ENCODE measurements at places on chromosomes 13 and 19.
A peak's percentile ranks its signal among the peaks of the same experiment; 100 is the strongest.

DNA sequence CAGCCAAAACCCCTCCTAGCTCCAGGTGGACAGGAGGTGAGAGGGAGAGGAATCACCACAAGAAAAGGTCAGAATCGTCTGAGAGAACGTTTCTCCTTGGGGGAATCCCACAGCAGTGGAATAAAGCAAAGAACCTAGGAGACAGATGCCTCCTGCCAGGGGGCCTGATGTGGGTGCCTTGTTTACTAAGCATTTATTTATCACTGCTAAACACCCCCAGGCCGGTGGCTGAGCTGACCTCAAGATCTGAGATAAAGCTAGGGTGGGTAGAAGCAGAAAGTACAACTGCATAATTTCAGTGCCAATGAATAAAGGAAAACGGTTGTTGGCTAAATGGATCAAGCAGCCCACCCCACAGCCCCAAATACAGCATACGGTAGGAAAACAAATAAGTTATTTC is 33.9 kb upstream of the ATP11A start:
- DNase-seq: no peak

- DNase-seq: peak; percentile 53
Measured at GRCh38 chr19:2477732-2478191, 1.8 kb downstream of the GADD45B start.

- no peak for DNase-seq
Measured at GRCh38 chr19:31226151-31226935, 122.9 kb downstream of the TSHZ3 start.

- no peak for DNase-seq
Measured at GRCh38 chr13:74258961-74259360, 124.8 kb upstream of the KLF12 start.

DNA sequence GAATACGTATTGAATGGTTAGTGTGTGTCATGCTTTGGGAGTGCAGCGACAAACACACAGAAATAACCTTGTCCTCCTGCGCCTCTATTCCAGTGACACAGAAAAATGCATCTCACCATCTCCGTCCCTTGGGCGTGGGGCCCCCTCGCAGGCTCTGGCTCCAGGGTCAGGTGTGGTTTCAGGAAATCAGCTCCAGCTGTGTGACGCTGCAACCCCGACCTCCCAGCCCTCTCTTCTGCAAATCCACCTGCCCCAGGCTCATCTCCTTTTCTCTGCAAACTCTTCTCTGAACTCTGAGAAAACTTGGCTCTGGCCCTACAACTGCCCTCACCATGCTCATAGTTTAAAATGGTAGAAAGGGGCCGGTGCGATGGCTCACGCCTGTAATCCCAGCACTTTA is 51.3 kb upstream of the ZNF536 start:
- DNase-seq: no peak

DNA sequence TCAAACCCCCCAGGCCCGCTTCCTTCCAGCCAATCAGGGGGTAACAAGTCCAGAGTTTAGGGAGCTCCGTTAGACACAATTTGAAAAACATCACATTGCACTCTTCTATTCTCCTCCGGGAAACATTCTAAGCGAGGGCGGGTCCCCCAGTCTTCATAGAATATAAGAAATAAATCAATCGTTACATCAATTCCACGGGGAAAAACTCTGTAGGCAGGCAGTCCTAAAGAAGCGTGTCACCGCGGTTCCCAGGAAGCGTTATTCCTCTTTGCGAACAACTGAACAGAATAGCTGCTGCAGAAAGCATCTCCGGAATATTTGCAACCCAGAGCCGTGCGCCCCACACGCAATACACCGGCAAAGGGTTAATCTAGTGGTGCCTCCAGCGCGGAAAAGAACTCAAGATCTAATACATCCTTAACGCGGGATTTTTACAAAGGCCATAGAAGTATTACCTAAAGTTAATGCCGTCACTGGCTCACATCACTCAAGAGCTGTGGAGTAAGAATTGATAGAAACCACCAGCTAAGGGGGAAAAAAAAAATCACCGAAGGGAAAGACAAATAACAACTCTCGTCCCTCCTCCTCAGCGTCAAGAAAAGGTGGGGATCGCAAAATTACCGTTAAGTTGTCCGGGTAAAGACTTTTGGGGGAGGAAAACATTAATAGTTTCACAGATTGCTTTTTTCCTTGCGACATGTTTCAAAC is 65.1 kb downstream of the KCNRG start:
- DNase-seq: peak; percentile 56

DNA sequence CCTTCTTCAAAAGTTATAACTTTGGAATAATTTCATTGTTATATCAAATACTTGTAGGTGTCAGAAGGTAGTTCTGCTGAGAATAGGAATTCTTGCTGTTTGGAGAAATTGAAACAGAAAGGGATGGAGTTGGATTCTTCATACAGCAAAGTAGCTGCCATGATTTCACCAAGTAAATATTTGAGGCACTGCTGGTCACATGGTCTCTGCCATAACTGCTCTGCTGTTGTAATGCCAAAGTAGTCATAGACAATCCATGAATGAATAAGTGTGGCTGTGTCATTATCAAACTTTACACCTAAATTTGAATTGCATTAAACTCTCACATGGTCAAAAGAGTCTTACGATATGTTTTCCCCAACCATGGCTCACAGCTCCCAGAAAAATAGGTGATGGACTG is 308.6 kb downstream of the GPC6 start:
- peak; percentile 60 for DNase-seq
